Esophagus mucosa (tissue), 1 donor: ENCODE measurements at places on chromosomes 16 and 17. TPM values are rescaled to one million over a fixed set of nuclear protein-coding genes. Genes with fewer than 3 reads are reported as not detected.

Gene SOST
- not detected for total RNA-seq

Gene MGAT5B
- 0.20 TPM for total RNA-seq

Gene SALL1
- not detected for total RNA-seq

Gene CLEC3A
- not detected for total RNA-seq

Gene C16orf74
- 10.9 TPM for total RNA-seq
